A549 treated with Hydrocortisone at 1 μM for 4 hours (cell line): ENCODE measurements at places on chromosomes 4 and X. TPM values are rescaled to one million over a fixed set of nuclear protein-coding genes. Genes with fewer than 3 reads are reported as not detected.

The ADRA2C gene
- 6.8 to 10.8 TPM (median 9.7 TPM) in 5 replicates for total RNA-seq

The PTPN13 gene
- 3.3 to 5.2 TPM (median 3.8 TPM) in 5 replicates for total RNA-seq

The ARSJ gene
- 3.3 to 6.1 TPM (median 4.3 TPM) in 5 replicates for total RNA-seq

The MAGEB1 gene
- not detected in 5 replicates for total RNA-seq

The GPR119 gene
- total RNA-seq, result not detected in 5 replicates

The GABRA4 gene
- total RNA-seq, result not detected in 5 replicates

The TMPRSS11D gene
- not detected in 5 replicates for total RNA-seq

The RAB28 gene
- total RNA-seq, result 8.4 to 10.1 TPM (median 9.4 TPM) in 5 replicates

The HOPX gene
- not detected in 5 replicates for total RNA-seq

The PAGE2B gene
- total RNA-seq, result not detected in 5 replicates

The GRIA3 gene
- not detected in 5 replicates for total RNA-seq

The RBM46 gene
- total RNA-seq, result not detected in 5 replicates

The FMR1 gene
- total RNA-seq, result 17.1 to 22.9 TPM (median 21.3 TPM) in 5 replicates

The PAGE1 gene
- 0.29 TPM in 1 of 5 replicates, not detected in the others for total RNA-seq

The SHOX gene
- not detected in 5 replicates for total RNA-seq

The CENPVL1 gene
- not detected in 5 replicates for total RNA-seq

The EDA gene
- 0.60 to 0.87 TPM (median 0.67 TPM) in 5 replicates for total RNA-seq

The AFF2 gene
- not detected in 5 replicates for total RNA-seq

The MBTPS2 gene
- total RNA-seq, result 19.5 to 29.2 TPM (median 24.1 TPM) in 5 replicates

The SLC9B1 gene
- 0.10 TPM in 1 of 5 replicates, not detected in the others for total RNA-seq

The SNCA gene
- total RNA-seq, result 0.16 to 0.25 TPM (median 0.22 TPM) in 3 of 5 replicates, not detected in the others

The ZAR1 gene
- total RNA-seq, result 0.07 to 0.18 TPM (median 0.15 TPM) in 3 of 5 replicates, not detected in the others

The DGKK gene
- not detected in 5 replicates for total RNA-seq

The ZCCHC12 gene
- 0.15 to 0.30 TPM (median 0.17 TPM) in 5 replicates for total RNA-seq

The ANKRD50 gene
- 3.4 to 7.5 TPM (median 5.6 TPM) in 5 replicates for total RNA-seq

The CYP4V2 gene
- total RNA-seq, result 2.7 to 3.8 TPM (median 3.0 TPM) in 5 replicates

The HAND2 gene
- total RNA-seq, result 0.32 to 0.66 TPM (median 0.50 TPM) in 5 replicates

The DUSP9 gene
- 1.0 to 1.6 TPM (median 1.5 TPM) in 5 replicates for total RNA-seq

The SLC7A11 gene
- total RNA-seq, result 16.0 to 23.1 TPM (median 17.5 TPM) in 5 replicates

The RNF175 gene
- not detected in 5 replicates for total RNA-seq

The CLGN gene
- 4.6 to 6.6 TPM (median 5.2 TPM) in 5 replicates for total RNA-seq

The SOX3 gene
- not detected in 5 replicates for total RNA-seq

The HMGB3 gene
- total RNA-seq, result 125 to 150 TPM (median 145 TPM) in 5 replicates

The ARX gene
- 0.38 to 0.72 TPM (median 0.62 TPM) in 5 replicates for total RNA-seq

The STK32B gene
- total RNA-seq, result 14.8 to 18.1 TPM (median 15.5 TPM) in 5 replicates

The BEX2 gene
- 7.1 to 12.0 TPM (median 9.3 TPM) in 5 replicates for total RNA-seq

The POU4F2 gene
- total RNA-seq, result not detected in 5 replicates

The FANCB gene
- total RNA-seq, result 2.0 to 4.4 TPM (median 2.8 TPM) in 5 replicates

The PNMA6E gene
- total RNA-seq, result 0.03 TPM in 1 of 5 replicates, not detected in the others

The SH2D1A gene
- not detected in 5 replicates for total RNA-seq

The RNF212 gene
- total RNA-seq, result 1.4 to 2.8 TPM (median 2.4 TPM) in 5 replicates

The RASGEF1B gene
- total RNA-seq, result 0.06 TPM in 1 of 5 replicates, not detected in the others

The GUCY1A1 gene
- total RNA-seq, result not detected in 5 replicates

The RASL11B gene
- total RNA-seq, result 0.07 to 0.10 TPM (median 0.09 TPM) in 4 of 5 replicates, not detected in the other

The TIGD4 gene
- 0.11 to 0.33 TPM (median 0.20 TPM) in 5 replicates for total RNA-seq

The SHROOM2 gene
- 0.63 to 1.2 TPM (median 0.86 TPM) in 5 replicates for total RNA-seq

The FAM114A1 gene
- total RNA-seq, result 20.9 to 57.2 TPM (median 30.8 TPM) in 5 replicates

The RPL10 gene
- total RNA-seq, result 5,312 to 5,581 TPM (median 5,559 TPM) in 5 replicates

The BBS7 gene
- 11.9 to 16.1 TPM (median 14.1 TPM) in 5 replicates for total RNA-seq

The NDP gene
- not detected in 5 replicates for total RNA-seq

The MAGEB2 gene
- not detected in 5 replicates for total RNA-seq

The VEGFD gene
- total RNA-seq, result 0.10 to 0.41 TPM (median 0.26 TPM) in 5 replicates

The KIT gene
- 0.02 to 0.03 TPM (median 0.03 TPM) in 3 of 5 replicates, not detected in the others for total RNA-seq

The ASB5 gene
- 0.03 to 0.06 TPM in 2 of 5 replicates, not detected in the others for total RNA-seq

The NLGN4X gene
- total RNA-seq, result 0.02 TPM in 2 of 5 replicates, not detected in the others

The PPP1R2C gene
- not detected in 5 replicates for total RNA-seq

The KLHL13 gene
- total RNA-seq, result 0.20 to 0.29 TPM (median 0.21 TPM) in 5 replicates

The FOXR2 gene
- total RNA-seq, result not detected in 5 replicates

The CTAG2 gene
- not detected in 5 replicates for total RNA-seq

The ZNF674 gene
- 2.2 to 3.5 TPM (median 2.8 TPM) in 5 replicates for total RNA-seq
